ENCODE measurements at places on chromosomes 16 and 17. TPM values are rescaled to one million over a fixed set of nuclear protein-coding genes. Genes with fewer than 3 reads are reported as not detected.
A peak's percentile ranks its signal among the peaks of the same experiment; 100 is the strongest.

DNA sequence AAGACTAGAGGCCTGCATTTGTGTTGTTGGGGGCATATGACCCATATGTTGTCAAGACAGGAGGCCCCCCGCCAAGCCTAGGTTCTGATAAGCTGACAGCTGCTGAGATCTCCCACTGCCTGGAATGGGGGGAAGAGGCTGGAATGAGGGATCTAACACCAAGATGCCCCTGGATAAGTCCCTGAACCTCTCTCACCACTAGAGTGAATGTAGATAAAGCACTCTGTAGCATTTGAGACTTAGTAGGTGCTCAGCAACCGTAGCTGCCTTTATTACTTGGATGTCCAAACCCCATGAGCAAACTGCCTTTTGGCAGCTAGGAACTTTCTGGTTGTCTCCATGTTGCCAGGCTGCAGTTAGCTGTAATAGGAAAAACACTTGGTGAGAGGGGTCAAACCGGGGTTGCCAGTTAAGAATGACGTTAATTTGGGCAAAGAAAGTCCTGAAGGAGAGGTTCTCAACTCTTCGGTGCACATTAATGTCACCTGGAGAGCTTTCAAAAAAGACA lies 4.4 kb upstream of the RASL10B start:
- DNase-seq = no peak
- peaks cover under 1% of the 10 kb centered on the region for H3K27me3 ChIP-seq
- no peak overlapping the region for H3K27ac ChIP-seq
- peaks cover 3% of the 10 kb centered on the region for H3K4me1 ChIP-seq
- no peak overlapping the region for H3K4me3 ChIP-seq

Gene DECR2
- 18.8 TPM for polyA plus RNA-seq

- no peak for DNase-seq
- H3K36me3 ChIP-seq = no peaks in the 10 kb centered on the region
- peak overlapping the region; percentile 83 for H3K27ac ChIP-seq
- no peak overlapping the region for H3K4me3 ChIP-seq
- H3K27me3 ChIP-seq = no peaks in the 10 kb centered on the region
These were observed 209.4 kb downstream of the IRX3 start for GRCh38 chr16:54077050-54077821.

Gene ARL4D
- 36.5 TPM for polyA plus RNA-seq

DNA sequence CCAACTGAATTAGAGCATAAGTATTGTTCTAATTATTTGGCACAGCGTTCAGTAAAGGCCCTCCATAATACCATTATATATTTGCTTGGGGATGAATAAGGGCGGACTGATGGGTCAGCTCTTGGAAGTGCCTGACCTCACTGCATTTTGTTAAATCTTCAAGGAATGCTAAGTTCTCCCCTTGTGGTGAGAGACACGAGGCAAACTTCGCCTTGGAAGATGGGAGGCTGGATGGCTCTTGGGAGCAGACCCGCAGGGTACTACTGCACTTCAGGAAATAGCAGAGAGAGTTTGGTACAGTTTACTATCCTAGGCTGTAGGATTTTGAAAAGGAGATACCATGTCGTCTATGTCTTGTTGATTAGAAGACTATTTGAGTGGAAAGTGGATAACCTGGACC lies 87.0 kb upstream of the RPRML start:
- no peak overlapping the region for H3K27ac ChIP-seq
- H3K27me3 ChIP-seq = no peaks in the 10 kb centered on the region
- H3K4me3 ChIP-seq = no peak overlapping the region

GRCh38 chr16:745739-746138 lies 4.9 kb upstream of the CIAO3 start:
- no peak overlapping the region for H3K27ac ChIP-seq
- no peak overlapping the region for H3K4me3 ChIP-seq
- H3K4me1 ChIP-seq = peaks cover 3% of the 10 kb centered on the region
- H3K27me3 ChIP-seq = no peaks in the 10 kb centered on the region

Gene ANTKMT
- polyA plus RNA-seq = 5.6 TPM

GRCh38 chr16:89909777-89910716 lies 8.6 kb upstream of the MC1R start:
- H3K4me3 ChIP-seq = no peak overlapping the region
- no peaks in the 10 kb centered on the region for H3K27me3 ChIP-seq
- H3K4me1 ChIP-seq = peaks cover 4% of the 10 kb centered on the region
- H3K27ac ChIP-seq = no peak overlapping the region
- H3K36me3 ChIP-seq = peaks cover 43% of the 10 kb centered on the region

DNA sequence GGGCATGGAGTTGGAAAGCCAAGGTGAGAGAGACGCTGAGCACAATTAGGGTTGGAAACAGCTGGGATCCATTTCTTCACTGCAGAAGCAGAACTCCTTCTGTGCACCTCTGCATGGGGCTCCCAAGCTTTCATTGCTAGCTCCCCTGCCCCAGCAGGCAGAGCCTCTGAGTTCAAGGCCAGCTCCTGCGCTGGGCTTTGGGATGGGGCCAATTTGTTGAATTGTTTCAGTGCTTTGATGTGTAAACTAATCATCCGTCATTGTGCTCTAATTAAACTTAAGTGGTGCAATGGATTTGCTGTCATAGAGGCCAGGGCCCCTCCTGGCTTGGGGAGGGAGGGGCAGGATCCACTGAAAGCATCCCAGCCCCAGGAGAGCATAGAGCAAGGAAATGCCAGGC lies 13.5 kb upstream of the LYRM9 start:
- H3K36me3 ChIP-seq = no peaks in the 10 kb centered on the region
- no peak overlapping the region for H3K27ac ChIP-seq
- no peaks in the 10 kb centered on the region for H3K27me3 ChIP-seq
- no peaks in the 10 kb centered on the region for H3K4me1 ChIP-seq

- H3K36me3 ChIP-seq = no peaks in the 10 kb centered on the region
- H3K27me3 ChIP-seq = peaks cover 5% of the 10 kb centered on the region
- no peak overlapping the region for H3K27ac ChIP-seq
These were observed 4.7 kb upstream of the PLCG2 start for GRCh38 chr16:81774348-81774747.

GRCh38 chr16:65059406-65059980 lies 62.4 kb downstream of the CDH11 start:
- no peak overlapping the region for H3K27ac ChIP-seq
- DNase-seq = no peak
- H3K4me3 ChIP-seq = no peak overlapping the region
- peaks cover 5% of the 10 kb centered on the region for H3K4me1 ChIP-seq
- H3K27me3 ChIP-seq = no peaks in the 10 kb centered on the region

All from keratinocyte (primary cell).